Upper lobe of left lung (tissue), 6 donors: ENCODE measurements at places on chromosomes 11 and 22.
A peak's percentile ranks its signal among the peaks of the same experiment; 100 is the strongest.

GRCh38 chr11:10809373-10810160, 841 bp upstream of the EIF4G2 start:
- peaks cover 26% of the 10 kb centered on the region for H3K36me3 ChIP-seq
- DNase-seq = peak; percentile 32
- H3K27me3 ChIP-seq = no peaks in the 10 kb centered on the region
- peaks cover 32% of the 10 kb centered on the region for H3K4me1 ChIP-seq
- H3K4me3 ChIP-seq = peak overlapping the region; percentile 73
- peak overlapping the region; percentile 99 for H3K27ac ChIP-seq

DNA sequence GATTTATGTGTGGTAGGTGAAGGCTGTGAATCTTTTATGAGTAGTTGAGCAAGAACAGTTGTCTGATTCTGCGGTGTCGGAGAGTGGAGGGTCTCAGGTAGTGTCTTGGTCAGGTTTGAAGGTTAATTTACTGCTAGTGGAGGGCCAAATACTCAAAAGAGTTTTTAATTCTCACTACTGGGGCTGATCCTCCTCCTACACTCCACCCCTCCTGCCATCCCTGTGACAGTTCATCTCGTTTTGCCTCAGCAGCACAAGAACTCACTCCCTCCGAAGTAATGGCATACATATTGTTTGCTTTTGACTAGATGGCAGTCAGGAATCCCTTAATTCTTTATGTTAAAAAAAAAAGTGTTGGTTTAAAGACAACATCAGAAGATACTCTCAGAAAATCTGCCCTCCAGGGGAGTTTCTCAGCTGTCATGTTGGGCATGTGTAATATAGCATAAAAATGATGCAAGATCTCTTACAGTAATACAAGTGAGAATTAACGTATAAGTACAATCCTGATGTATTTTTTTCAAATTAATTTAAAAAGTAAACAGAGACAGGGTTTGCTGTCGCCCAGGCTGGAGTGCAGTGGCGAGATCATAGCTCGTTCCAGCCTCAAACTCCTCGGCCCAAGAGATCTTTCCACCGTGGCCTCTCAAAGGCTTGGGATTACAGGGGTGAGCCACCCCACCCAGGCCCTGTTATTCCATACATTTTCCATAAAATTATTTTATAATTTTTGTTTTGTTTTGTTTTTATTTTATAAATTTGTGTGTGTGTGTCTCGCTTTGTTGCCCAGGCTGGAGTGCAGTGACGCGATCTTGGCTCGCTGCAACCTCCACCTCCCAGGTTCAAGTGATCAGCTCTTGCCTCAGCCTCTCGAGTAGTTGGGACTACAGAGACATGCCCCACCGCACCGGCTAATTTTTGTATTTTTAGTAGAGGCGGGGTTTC, 1.3 kb downstream of the FAR1 start:
- H3K36me3 ChIP-seq = no peaks in the 10 kb centered on the region
- H3K27ac ChIP-seq = peak overlapping the region; percentile 89
- DNase-seq = no peak
- H3K27me3 ChIP-seq = no peaks in the 10 kb centered on the region
- peaks cover 25% of the 10 kb centered on the region for H3K4me1 ChIP-seq

DNA sequence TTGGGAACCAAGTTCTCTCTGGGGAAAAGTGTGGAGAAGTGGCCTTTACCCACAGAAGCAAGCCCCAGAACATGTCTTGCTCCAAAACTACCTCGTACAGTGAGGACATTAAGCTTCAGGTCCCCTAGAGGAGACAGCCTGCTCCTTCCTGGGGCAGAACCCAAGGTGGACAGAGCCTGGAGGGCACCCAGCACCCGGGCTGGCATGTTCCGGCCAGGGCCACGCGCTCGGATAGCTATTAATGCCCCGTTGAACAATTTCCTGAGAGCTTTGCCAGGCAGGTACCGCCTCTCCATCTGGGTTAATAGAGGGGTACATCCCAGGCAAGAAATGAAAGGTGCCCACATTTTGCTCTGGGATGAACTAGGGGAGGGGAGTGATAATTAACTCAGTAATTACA, 169.0 kb upstream of the GRK3 start:
- no peak overlapping the region for H3K4me3 ChIP-seq
- H3K27ac ChIP-seq = no peak overlapping the region
- no peaks in the 10 kb centered on the region for H3K36me3 ChIP-seq
- DNase-seq = no peak
- peaks cover 16% of the 10 kb centered on the region for H3K4me1 ChIP-seq

GRCh38 chr11:9803685-9804418, 140.0 kb downstream of the SWAP70 start:
- H3K4me3 ChIP-seq = no peak overlapping the region
- no peak overlapping the region for H3K27ac ChIP-seq
- DNase-seq = no peak

- no peak for DNase-seq
- H3K36me3 ChIP-seq = no peaks in the 10 kb centered on the region
- H3K27me3 ChIP-seq = no peaks in the 10 kb centered on the region
Observed at GRCh38 chr11:19018901-19019300, 41.6 kb downstream of the MRGPRX2 start.
